ENCODE measurements at places on chromosomes 1 and 21. TPM values are rescaled to one million over a fixed set of nuclear protein-coding genes. Genes with fewer than 3 reads are reported as not detected.

Gene BRWD1
- total RNA-seq: 36.0 TPM

Gene GRIK1
- not detected for total RNA-seq

Gene MX2
- total RNA-seq: not detected

Gene TRAF3IP3
- not detected for total RNA-seq

Gene GBP4
- total RNA-seq: 0.05 TPM

Gene CFHR2
- not detected for total RNA-seq

Gene NFYC
- total RNA-seq: 66.4 TPM

Gene FAM167B
- total RNA-seq: not detected

Gene RCAN1
- total RNA-seq: 18.4 TPM

Gene CRP
- total RNA-seq: 0.26 TPM

Gene HTR1D
- total RNA-seq: 0.17 TPM

Gene FCRL6
- total RNA-seq: not detected

Gene CNIH4
- total RNA-seq: 190 TPM

Gene KTI12
- 6.5 TPM for total RNA-seq

Gene LCE1F
- total RNA-seq: not detected

Gene OR2L8
- total RNA-seq: not detected
